IPS DF 6.9 (cell line): ENCODE measurements at places on chromosomes 4 and X.

- no peak for DNase-seq
Observed at GRCh38 chr4:79626101-79626500, 218.1 kb upstream of the GK2 start.

DNA sequence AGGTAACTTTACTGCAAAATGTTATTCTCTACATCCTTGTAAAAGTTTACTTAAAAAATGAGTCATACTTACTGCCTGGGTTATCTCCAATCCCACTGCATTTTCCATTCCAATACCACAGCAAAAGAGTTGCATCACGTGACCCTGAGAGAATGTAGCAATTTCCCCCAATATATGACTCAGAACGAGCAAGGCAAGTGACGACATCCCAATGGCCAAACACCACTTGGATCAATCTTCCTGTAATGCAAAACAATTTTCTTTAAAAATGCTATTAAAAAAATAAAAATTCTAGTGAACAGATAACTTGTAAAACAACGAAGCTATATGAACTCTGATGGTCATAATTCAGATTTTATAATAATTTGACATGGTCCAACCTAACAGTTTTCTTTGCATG lies 224.3 kb downstream of the DCLK2 start:
- DNase-seq: no peak

GRCh38 chrX:24796204-24796603 lies 102.5 kb downstream of the POLA1 start:
- DNase-seq: no peak

DNA sequence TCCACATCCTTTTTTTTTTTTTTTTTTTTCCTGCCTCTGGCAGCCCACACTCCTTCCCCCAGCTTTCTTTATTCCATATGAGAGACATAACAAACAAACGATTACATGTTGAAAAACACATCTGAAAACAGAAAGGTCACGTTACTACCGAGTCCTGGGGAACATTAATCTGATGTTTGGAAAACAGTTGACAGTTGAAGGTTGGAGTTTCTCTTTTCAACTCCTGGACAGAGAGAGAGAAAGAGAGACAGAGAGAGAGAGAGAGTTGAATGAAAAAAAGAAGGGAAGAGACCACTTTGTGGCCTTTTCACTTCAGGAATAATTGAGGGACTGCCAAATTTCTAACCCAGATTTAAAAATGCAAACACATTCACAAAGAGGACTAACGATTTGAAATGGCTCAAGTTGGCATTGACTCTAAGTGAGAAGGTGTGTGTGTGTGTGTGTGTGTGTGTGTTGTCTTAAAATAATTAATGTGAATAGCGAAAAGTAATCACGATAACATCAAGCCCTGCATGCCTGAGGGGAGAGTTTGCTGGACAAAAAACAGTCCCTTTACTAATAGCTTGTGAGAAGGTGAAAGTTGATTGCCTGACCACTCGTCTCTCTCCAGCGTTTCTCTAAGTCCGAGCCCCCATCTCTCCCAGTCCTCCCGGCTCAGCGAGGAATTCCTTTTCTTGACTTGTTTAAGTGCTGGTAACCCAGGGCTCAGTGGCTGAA lies 67.3 kb downstream of the FBXO8 start:
- no peak for DNase-seq

GRCh38 chr4:69196209-69196965 lies 18.2 kb downstream of the UGT2B11 start:
- no peak for DNase-seq

GRCh38 chr4:85778632-85779131 lies 303.7 kb downstream of the ARHGAP24 start:
- DNase-seq: no peak

DNA sequence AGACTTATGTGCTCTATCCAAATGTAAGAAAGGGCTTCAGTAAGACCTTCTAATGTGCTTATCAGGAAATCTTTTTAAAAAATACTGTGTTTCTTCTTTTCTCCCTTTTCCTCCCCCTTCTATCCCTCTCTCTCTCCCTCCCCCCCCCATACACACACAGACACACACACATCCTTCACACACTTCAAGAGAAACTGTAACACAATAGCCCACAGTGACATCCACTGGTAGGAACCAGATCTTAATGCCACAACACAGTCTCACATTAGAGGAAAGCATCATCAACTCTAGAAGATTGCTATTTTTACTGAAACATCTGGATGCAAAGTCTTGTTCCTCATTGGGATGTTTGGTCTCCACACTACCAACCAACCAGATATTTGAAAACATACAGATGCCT lies 4.6 kb downstream of the PCDH19 start:
- DNase-seq: no peak

- no peak for DNase-seq
Observed at GRCh38 chrX:121150217-121150616, 102.8 kb downstream of the GLUD2 start.

DNA sequence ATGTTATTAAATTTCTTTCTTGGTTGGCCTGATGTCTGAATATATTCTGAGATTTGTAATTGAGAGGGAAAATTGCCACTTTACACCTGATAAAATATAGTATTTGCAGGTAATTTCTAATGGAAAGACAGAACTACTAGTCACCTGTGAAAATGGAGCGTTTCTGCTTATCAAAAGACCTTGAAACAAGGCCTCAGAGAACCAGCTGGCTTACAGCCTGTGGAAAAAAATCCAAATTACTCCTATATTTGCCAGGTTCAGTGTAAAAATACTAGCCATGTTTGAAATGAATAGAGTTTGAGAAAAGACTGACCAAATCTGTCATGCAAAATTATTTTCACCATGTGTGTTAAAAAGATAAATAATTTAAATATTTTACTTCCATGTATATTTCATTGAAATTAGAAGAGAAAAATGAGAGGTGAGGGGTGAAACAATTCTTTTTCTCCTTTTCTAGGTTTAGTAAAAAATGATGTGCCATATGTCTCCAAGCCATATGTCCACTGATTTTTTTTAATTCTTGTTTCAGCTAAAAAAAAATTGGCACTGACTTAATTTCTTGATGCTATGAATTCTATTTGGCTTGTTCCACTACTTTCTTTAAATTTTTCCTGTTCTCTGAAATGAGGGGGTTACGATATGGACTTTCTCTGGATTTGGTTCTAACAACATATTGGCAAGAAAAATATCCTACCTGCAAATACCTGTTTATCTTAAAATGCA lies 464.9 kb downstream of the GRXCR1 start:
- no peak for DNase-seq

- DNase-seq: no peak
Observed at GRCh38 chrX:100695302-100695701, 36.6 kb downstream of the SYTL4 start.

- no peak for DNase-seq
Observed at GRCh38 chr4:1109898-1110506, 3.4 kb downstream of the RNF212 start.

DNA sequence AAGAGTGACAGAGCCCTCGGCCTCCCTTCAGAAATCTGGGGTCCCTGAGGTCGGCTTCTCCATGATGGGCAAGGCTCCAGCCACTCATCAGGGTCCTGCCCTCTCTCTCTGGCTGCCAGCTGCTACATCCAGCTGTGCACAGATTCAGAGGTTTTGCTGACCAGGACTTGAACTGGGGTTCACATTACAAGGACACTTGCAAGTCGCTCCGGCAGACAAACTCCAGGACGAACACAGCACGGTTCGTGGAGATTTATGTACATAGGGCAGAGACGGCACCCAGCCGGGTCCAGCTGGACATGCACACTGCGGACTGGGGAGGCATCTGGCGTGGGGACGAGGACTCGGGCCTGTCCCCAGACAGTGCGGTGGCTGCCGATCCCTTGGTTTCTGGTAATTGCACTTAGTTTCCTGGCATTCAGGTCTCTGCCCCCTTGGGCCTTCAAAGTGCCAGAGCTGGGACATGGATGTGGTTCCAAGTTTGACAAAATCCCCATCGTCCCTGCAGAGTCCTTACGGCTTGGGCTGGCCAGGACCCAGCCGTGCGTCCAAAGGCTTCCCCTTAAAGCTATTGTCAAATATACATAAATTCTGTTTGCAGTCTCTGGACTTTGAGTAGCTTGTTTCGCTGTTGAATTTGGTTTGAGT lies 6.2 kb upstream of the C4orf50 start:
- DNase-seq: no peak

DNA sequence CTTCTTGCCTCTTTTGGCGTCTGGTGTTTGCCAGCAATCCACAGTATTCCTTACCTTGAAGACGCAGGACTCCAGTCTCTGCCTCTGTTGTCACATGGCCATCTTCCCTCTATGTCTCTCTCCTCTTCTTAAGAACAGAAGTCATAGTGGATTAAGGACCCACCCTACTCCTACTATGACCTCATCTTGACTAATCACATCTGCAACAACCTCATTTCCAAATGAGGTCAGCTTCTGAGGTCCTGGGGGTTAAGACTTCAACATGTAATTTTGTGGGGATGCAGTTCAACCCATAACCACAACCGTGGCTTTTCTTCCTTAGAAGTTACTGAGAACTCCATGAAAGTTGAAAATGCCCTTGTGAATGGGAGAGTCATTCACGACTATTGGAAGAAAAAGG lies 23.3 kb downstream of the TLR8 start:
- no peak for DNase-seq

DNA sequence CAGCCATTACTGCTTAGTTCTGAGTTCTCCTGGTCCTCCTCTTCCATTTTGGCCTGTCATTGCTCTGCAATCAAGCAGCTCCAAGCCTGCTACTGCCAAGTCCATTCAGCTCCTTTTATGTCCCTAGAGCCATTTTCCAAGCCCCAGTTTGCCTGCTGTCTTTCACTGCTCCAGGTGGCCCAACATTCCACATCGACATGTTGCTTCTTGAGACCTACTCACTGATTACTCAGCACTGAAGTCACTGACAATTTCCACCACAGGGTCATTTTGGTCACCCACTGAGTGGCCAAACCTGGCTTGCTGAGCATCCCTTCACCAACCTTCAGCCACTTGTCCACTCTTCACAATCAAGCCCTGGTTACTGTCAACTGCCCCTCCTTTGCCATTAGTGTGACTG lies 27.2 kb downstream of the LRIT3 start:
- no peak for DNase-seq

- DNase-seq: no peak
Observed at GRCh38 chrX:107716118-107716684, 59.4 kb downstream of the TSC22D3 start.

- no peak for DNase-seq
Observed at GRCh38 chrX:40615976-40616375, 7.3 kb upstream of the MPC1L start.

DNA sequence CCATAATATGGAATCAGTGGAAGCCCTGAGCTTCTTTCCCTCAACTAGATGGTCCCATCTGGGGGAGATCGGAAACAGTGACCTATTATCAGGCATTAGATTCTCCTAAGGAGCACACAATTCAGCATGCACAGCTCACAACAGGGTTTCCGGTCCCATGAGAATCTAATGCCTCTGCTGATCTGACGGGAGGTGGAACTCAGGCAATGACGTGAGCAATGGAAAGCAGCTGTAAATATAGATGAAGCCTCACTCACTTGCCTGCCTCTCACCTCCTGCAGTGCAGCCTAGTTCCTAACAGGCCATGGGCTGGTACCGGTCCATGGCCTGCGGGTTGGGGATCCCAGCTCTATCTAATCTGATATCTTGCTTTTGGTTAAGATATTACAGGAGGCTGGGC lies 88.9 kb downstream of the COX7B2 start:
- DNase-seq: no peak

DNA sequence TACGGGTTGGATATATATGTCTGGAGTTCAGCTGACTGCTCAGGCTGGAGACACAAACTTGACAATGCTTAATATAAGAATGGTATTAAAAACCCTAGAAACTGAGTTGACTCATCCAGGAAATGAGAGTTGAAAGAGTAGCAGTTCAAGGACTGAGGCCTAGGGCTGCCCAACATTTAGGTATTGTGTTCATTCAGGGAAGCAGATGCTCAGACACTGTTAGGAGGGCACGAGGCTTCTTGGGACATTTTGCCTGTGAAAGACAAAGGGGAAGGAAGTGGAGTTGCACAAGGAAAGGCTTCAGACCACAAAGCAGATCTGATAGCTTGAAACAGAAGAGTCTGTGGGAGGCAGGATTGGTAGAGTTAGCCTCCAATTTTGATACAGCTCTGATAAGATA lies 52.0 kb upstream of the HS3ST1 start:
- DNase-seq: no peak

DNA sequence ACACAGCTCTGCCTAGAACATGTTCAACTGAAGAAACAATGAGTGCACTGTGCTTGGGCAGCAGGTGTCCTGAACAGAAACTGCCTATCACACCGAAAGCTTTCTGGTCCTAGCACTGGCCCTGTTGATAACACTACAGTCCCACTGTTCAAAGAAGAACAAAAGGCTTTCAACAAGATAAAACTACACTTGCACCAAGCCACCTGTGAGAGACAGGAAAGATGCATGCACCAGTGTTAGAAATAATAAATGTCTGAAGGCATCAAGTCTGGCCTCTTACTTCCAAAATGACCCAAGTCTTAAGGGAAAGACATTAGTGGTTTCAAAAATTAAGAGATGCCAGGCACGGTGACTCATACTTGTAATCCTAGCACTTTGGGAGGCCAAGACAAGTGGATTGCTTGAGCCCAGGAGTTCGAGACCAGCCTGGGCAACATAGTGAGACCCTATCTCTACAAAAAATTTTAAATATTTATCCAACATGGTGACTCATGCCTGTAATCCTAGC lies 68.7 kb downstream of the APBB2 start:
- DNase-seq: no peak

GRCh38 chr4:163901319-163901718 lies 406.8 kb downstream of the TMA16 start:
- DNase-seq: no peak

DNA sequence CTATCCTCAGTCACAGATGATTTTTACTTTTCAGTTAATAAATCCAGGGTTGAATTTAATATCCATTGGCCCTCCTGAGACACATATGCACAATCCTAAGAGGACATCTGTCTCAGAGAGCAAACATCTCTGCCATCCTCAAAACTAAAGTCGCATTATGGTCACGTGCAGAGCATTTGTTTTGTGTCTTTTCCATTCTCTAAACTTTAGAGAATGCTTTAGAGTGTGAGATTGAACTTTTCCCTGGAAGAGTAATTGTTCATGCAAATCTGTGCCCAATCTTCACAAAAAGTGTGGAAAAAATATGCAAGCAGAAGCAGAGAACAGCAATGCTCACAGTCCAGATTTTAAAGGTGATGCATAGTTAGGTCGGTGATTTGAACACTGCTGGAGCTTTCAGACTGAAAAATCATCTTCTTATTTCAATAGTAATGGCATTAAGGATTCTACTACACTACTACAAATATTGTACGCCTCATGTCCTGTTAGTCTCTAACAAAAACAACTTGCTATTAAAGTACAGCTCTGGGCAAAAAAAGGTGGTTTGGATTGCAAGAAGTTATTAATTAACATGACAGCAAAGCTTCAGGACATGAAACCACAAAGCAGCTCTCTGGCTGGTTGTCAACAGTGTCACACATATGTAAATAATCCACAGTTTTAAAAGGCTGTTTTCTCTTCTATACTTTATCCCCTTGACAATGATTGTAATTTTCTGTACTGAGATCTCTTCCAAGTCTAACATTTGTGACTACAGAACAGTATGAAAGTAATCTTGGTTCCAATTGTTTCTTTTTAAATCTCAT lies 19.9 kb downstream of the DCHS2 start:
- DNase-seq: no peak

GRCh38 chr4:4990329-4990728 lies 28.9 kb downstream of the CYTL1 start:
- DNase-seq: no peak

GRCh38 chr4:85780664-85781063 lies 305.7 kb downstream of the ARHGAP24 start:
- DNase-seq: no peak

- DNase-seq: no peak
Observed at GRCh38 chrX:46758163-46758955, 559 bp downstream of the SLC9A7 start.

- no peak for DNase-seq
Observed at GRCh38 chr4:94689155-94689860, 68.4 kb upstream of the BMPR1B start.

- no peak for DNase-seq
Observed at GRCh38 chr4:139798456-139798855, 132.8 kb downstream of the MGST2 start.
